ENCODE measurements at places on chromosomes 6 and 20.

DNA sequence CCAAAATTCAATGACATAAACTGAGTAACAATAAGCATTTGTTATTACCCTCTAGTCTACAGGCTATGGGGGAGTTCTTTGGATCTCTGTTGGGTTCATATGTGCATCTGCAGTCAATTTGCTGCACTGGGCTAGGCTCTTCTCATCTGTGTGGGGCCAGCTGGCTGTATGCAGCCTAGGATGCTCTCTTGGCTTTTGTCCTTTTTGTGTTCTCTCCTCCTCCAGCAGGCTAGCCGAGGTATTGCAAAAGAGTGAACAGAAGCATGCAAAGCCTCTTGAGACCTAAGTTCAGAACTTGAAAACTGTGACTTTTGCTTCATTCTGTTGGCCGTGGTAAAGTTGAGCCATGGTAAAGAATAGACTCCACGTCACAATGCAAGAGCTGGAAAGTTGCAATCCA, 62.8 kb upstream of the FOXO3 start:
- DNase-seq: no peak

- DNase-seq: no peak
Observed at GRCh38 chr20:4835244-4836177, 113.8 kb downstream of the PRND start.

DNA sequence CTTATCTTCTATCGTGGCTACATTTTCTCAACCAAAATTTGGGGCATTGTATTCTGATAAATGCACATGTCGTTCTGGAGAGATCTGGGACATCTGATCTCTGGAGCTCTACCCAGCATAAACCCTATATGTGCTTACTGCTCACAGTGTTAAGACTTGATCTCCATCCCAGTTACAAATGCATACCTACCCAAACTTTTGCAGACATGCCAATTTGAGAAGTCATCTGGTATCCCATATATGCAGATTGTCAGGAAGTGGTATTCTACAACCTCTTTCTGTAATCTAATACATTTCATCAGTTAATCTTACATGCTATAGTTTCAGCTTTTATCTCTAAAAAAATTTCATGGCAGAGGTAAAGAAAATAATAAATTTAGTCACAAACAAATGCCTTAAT, 11.2 kb downstream of the BAG2 start:
- no peak for DNase-seq

DNA sequence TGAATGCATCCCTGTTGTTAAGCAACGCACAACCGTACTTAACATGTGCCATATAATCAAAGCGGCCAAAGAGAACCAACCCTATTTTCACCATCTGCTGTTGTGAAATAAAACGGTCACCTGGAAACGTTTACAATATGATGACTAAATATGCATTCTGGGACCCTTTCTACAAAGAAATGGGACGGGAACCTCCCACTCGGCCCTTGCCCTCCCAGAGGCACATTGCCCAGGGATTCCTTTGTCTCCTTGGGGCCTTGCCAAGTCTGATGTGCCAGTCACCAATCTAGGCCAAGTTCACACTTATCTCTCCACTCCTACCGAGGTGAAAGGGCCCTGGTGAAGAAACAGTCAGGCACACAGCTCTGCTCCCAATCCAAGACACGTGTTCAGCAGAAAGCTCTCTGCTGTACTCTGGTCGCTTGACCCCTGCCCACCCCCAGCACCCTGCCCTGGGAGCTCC, 427.4 kb upstream of the JARID2 start:
- DNase-seq: no peak

- no peak for DNase-seq
Observed at GRCh38 chr20:17725094-17725835, 25.5 kb downstream of the BANF2 start.

DNA sequence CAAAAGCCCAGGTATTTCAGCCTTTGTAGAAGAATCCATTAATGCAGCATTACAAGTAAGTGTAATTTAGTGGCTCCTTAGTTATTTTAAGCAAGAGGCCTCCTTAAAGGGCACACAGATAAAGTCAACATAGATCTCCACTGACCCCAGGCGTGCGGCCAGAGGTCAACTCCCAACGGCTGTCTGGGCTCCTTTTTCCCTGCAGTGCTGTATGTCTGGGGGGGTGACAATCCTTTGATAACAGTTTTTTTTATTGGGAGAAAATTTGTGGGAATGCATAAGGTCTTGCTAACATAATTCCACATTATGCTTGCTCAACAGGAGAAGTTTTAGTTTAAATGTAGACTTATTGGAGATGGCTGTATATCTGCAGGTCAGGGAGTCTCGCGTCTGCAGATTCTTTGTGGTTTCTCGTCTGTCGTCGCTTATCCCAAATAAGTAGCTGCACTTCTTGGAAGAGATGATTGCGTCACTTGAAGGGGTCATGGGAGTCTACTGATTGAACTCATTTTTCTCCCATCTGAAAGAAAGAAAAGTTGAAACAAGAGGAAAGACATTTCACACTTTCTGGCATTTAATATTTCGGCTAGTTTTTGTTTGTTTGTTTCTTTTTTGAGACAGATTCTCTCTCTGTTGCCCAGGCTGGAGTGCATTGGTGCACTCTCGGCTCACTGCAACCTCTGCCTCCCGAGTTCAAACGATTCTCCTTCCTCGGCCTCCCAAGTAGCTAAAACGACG, 151.7 kb upstream of the AKAP12 start:
- no peak for DNase-seq

Data from activated T-helper 1 cell treated with Interleukin-2 at 50 U/mL for 16 hours (primary cell).